Eye (tissue), 1 donor: ENCODE measurements at places on chromosomes 5 and 9.

GRCh38 chr9:69155341-69156030 is 18.6 kb upstream of the TJP2 start:
- no peak for DNase-seq

GRCh38 chr5:55406292-55406691 is 98.5 kb downstream of the MTREX start:
- DNase-seq = no peak

DNA sequence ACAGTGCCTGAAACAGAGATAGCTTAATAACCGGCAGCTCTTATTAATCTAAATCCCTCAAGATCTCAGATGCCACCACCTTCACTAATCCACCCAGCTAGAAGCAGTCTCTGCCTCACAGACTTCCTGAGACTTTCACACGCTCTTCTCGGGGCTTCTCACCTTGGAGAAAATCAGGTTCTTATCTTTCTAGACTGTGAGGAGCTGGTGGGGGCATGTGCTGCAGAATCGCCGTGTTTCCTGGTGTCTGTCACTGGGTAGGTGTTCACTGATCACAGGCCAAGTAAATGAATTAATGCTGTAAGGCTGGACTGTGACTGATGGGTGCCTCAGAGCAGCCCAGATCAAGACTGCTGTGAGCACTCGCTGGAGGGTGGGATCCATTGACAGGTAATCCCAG is 101.7 kb downstream of the PSD2 start:
- DNase-seq = no peak

- no peak for DNase-seq
Measured at GRCh38 chr5:131795228-131795627, 1.6 kb downstream of the FNIP1 start.

- DNase-seq = no peak
Measured at GRCh38 chr5:31763424-31763823, 124.5 kb downstream of the PDZD2 start.
